ENCODE measurements at places on chromosomes 3 and 15. TPM values are rescaled to one million over a fixed set of nuclear protein-coding genes. Genes with fewer than 3 reads are reported as not detected.

- no peak overlapping the region for H3K4me3 ChIP-seq
- no peak for DNase-seq
- H3K27me3 ChIP-seq, result no peaks in the 10 kb centered on the region
- no peak overlapping the region for H3K27ac ChIP-seq
- H3K4me1 ChIP-seq, result no peaks in the 10 kb centered on the region
- H3K36me3 ChIP-seq, result no peaks in the 10 kb centered on the region
Observed at GRCh38 chr3:115922681-115923347, 299.5 kb downstream of the GAP43 start.

- H3K36me3 ChIP-seq, result no peaks in the 10 kb centered on the region
- no peaks in the 10 kb centered on the region for H3K4me1 ChIP-seq
- H3K4me3 ChIP-seq, result peak overlapping the region; percentile 93
- peak; percentile 52 for DNase-seq
Observed at GRCh38 chr3:169966951-169967915, 626 bp downstream of the SEC62 start.

GRCh38 chr15:91408476-91409076 is 308.5 kb downstream of the SV2B start:
- DNase-seq, result no peak
- H3K36me3 ChIP-seq, result no peaks in the 10 kb centered on the region
- H3K4me1 ChIP-seq, result no peaks in the 10 kb centered on the region
- H3K27ac ChIP-seq, result peak overlapping the region; percentile 48
- H3K4me3 ChIP-seq, result no peak overlapping the region

DNA sequence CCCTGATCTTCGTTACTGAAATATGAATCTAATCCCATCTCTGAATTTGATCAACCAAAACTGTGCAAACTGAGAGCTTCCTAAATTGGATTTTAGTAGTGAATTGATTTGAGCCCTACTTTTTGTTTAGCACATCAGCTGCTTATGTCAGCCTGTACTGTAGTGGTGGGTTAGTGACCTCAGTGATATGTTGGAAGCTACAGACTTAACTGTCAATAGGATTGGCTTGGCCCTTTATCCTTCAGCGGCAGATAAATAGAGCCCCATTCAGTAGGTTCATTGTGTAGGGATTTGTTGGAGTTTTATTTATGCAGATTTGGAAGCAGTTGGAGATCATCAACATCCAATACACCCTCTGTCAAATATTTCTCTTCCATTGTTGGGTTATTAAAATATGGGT is 409.7 kb downstream of the SOX2 start:
- no peak overlapping the region for H3K27ac ChIP-seq
- no peaks in the 10 kb centered on the region for H3K27me3 ChIP-seq
- no peaks in the 10 kb centered on the region for H3K36me3 ChIP-seq
- H3K4me3 ChIP-seq, result no peak overlapping the region
- no peaks in the 10 kb centered on the region for H3K4me1 ChIP-seq
- DNase-seq, result no peak

DNA sequence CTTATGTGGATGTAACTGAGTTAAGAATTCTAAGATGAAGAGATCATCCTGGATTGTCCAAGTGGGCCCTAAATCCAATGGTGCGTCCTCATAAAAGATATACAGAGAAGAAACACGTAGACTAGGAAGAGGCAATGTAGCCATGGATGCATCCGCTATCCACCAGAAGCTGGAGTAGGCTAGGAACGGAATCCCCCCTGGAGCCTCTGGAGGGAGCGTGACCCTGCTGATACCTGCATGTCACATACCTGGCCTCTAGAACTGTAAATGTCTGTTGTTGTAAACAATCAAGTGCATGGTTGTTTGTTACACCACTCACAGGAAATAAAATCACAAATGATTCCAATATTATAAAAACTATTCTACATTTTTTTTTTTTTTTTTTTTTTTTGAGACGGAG is 254.5 kb upstream of the RORA start:
- no peaks in the 10 kb centered on the region for H3K36me3 ChIP-seq
- H3K4me3 ChIP-seq, result no peak overlapping the region
- no peaks in the 10 kb centered on the region for H3K4me1 ChIP-seq

DNA sequence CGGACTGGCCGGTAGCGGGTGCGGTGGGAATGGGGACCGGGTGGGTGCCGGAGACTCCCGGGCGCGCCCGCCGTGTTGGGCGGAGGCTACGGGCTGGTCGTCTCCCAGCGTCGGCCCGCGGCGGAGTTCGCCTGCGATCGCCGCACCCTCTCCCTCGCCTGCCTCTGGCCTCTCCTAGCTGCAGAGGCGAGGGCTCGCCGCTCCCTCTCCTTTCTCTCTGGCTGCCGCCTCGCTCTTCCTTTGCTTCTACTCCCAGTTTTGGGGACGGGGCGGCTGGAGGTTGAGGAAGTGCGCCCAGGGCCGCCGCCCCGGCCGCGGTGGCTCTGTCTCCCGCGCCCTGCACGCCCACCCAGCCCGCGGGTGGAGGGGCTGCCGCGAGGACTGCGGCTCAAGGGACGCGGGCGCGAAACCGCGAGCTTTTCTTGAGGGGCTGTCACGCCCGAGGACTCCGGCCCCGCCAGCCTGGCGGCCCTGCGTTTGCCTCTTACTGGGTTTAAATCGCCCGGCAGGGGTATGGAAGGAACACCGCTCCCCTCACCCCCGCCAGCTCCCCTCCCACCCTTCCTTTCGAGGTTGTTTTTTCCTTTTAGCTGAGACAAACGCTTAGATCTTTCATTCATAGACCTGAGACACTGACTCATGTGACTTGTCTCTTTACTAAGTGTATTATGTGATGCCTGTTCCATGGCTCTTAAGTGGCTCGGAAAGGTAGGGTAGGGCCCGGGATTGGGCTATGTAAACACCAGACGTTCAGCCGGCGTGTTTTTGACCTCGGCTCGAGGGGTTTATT is 654 bp downstream of the PIK3CA start:
- H3K36me3 ChIP-seq, result no peaks in the 10 kb centered on the region
- no peaks in the 10 kb centered on the region for H3K4me1 ChIP-seq
- peak; percentile 53 for DNase-seq
- H3K4me3 ChIP-seq, result peak overlapping the region; percentile 94

DNA sequence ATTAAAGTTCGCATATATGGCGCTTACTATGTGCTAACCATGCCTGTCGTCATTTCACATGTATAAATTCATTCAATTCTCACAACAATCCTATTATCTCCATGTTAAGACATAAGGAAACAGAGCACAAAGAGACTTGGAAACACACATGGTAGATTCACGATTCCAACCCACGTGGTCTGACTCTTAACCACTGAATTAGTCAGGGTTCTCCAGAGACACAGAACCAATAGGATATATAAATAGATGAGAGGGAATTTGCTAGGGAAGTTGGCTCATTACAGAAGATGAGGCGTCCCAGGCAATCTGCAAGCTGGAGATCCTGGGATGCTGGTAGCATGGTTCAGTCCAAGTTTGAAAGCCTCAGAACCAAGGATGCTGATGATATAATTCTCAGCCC is 765.3 kb downstream of the TBL1XR1 start:
- H3K27ac ChIP-seq, result no peak overlapping the region
- no peaks in the 10 kb centered on the region for H3K4me1 ChIP-seq
- no peaks in the 10 kb centered on the region for H3K27me3 ChIP-seq
- H3K4me3 ChIP-seq, result no peak overlapping the region
- H3K36me3 ChIP-seq, result no peaks in the 10 kb centered on the region

GRCh38 chr3:57793737-57794187 is 37.7 kb downstream of the SLMAP start:
- H3K4me1 ChIP-seq, result no peaks in the 10 kb centered on the region
- no peaks in the 10 kb centered on the region for H3K27me3 ChIP-seq
- H3K27ac ChIP-seq, result no peak overlapping the region

- no peak overlapping the region for H3K27ac ChIP-seq
- H3K4me3 ChIP-seq, result no peak overlapping the region
- DNase-seq, result no peak
- H3K36me3 ChIP-seq, result no peaks in the 10 kb centered on the region
- H3K4me1 ChIP-seq, result no peaks in the 10 kb centered on the region
Observed at GRCh38 chr3:115077501-115078250, 69.4 kb downstream of the ZBTB20 start.

GRCh38 chr15:66400351-66400774 is 13.7 kb downstream of the MAP2K1 start:
- no peaks in the 10 kb centered on the region for H3K36me3 ChIP-seq
- no peaks in the 10 kb centered on the region for H3K4me1 ChIP-seq
- DNase-seq, result no peak
- no peak overlapping the region for H3K4me3 ChIP-seq

Gene PFKFB4
- total RNA-seq, result 1.8 TPM

Gene LINGO1
- total RNA-seq, result 1.6 TPM

Gene WNT5A
- total RNA-seq, result 18.7 TPM

Gene HYAL1
- total RNA-seq, result 3.5 TPM

Gene CHST14
- total RNA-seq, result 10.8 TPM

Gene SI
- not detected for total RNA-seq

Gene ALDH1A3
- total RNA-seq, result 44.9 TPM

Gene CFAP100
- total RNA-seq, result not detected

Gene IL5RA
- total RNA-seq, result 0.98 TPM

All from breast epithelium (tissue), 4 donors.